Neural progenitor cell (in vitro differentiated cells): ENCODE measurements at places on chromosomes 6 and 20. TPM values are rescaled to one million over a fixed set of nuclear protein-coding genes. Genes with fewer than 3 reads are reported as not detected.

DNA sequence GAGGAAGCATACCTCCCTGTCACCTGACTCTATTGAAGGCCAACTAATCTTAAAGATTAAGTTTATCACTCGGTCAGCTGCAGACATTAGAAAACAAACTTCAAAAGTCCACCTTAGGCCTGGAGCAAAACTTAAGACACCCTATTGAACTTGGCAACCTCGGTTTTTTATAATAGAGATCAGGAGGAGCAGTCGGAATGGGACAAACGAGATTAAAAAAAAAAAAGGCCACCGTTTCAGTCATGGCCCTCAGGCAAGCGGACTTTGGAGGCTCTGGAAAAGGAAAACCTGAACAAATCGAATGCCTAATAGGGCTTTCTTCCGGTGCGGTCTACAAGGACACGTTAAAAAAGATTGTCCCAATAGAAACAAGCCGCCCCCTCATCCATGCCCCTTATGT lies 7.2 kb upstream of the PRR18 start:
- DNase-seq: no peak

The PTCRA gene
- not detected in 2 replicates for total RNA-seq

The PSORS1C1 gene
- not detected in 2 replicates for total RNA-seq

The HLA-G gene
- not detected in 2 replicates for total RNA-seq

DNA sequence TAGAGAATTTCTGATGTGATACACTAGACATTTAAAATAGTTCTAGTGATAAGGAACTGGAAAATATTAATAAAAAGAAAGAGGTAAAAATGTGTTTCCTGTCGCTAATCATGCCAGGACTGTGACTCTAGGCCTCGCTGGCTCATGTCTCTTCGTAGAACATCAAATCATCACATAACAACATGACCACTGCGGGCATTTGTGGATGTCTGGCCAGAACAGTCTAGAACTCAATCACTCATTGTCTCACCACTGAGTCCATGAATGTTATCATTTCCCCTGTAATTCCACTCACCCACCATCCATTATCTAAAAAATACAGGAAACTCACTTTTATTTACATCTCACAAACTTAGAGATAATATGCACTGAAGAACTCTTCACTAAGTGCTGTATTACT lies 3.4 kb downstream of the HMGN3 start:
- no peak for DNase-seq

DNA sequence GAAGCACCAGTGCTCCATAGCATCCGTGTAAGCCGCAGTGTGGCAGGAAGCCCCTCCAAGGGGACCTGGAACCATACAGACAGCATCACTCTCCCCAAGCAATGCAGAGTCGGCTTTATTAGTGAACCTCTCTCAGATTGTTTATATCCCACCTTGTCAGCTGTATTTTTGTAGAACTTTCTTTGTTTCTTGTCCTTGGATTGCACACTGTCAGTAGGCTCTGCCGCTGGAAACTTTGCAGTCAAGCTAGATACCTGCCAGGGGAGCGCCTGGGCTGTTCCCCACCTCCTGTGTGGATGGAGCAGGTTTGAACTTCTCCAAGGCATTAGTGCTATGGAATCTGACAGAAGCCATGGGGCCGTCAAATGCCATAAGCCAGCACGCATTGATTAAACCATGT lies 18.6 kb upstream of the CLDN20 start:
- no peak for DNase-seq

The PRDM1 gene
- total RNA-seq: 0.37 and 0.43 TPM in 2 replicates

The TTPAL gene
- 7.8 and 9.8 TPM in 2 replicates for total RNA-seq

The CD2AP gene
- total RNA-seq: 32.7 and 55.3 TPM in 2 replicates

DNA sequence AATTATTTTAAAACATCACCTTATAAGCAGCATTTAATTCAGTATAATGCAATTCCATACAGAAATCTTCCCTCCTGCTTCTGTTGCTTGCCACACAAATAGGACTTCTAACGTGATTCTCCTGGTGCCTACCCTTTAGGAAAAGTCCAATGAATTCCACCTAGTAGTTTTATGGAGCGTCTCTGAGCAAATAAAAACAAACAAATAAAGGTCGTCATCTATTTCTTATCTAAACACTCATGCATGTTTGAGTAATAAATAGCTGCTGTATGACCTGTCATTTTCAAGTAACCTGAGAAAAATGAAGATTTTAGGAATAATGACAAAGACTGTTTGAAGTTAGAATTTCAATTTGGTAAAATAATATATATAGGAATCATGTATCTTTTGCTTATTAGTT lies 102.7 kb downstream of the BMP5 start:
- no peak for DNase-seq

The SOX4 gene
- total RNA-seq: 147 and 161 TPM in 2 replicates

The SLC22A23 gene
- total RNA-seq: 0.99 and 3.3 TPM in 2 replicates

The SH3BGRL2 gene
- total RNA-seq: 30.7 and 47.0 TPM in 2 replicates

DNA sequence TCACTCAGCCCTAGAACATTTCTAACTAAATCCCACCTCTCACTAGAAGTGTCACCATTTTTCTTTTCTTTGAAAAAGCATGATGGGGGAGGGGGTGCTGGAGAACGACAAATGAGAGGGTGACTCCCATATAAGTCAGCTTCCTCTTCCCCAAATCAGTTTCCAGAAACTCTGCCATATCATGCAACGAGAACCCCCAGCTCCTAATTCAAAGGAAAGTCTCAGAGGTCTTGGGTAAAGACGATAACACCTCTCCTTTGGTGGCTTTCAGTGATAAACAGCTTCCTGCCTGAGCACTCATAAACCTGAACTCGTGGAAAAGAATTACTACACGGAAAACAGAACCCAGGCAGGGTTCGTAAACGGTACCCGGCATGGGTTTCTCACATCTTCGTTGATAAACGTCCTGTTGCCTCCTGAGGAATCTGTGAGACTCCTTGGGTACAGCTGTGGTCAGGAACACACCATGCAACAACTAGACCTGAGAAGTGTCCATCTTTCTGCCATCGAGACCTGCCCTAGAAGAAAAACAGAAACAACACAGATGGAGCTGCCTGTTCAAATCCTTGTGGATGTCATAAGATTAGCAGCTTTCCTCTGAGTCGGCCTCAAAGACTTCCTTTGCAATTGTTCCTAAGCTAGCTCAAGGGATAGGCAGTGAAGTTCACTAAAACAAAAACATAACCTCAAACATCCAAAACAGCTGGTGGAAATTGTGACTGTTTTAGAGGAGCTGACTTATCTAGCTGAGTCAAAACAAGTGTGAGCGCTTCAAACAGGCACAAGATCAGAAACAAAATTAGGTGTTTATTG lies 185.8 kb upstream of the PRDM1 start:
- DNase-seq: no peak

DNA sequence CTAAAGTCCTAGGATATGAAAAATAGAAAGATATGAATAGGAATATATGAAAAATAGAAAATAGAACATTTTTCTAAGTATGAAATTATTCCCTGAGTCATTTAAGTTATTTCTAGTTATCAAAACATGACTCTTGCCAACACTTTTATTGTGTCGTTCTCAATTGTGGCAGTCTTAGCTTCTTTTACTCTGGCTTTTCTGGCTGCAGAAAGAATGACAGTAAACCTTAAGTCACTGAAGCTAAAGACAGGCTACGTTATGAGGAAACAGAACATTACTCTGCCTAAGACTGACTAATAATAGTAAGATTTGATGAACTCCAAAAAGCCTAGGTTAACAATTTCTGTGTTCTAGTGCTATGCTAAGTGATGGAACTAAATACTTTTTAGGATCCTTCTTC lies 74.6 kb downstream of the AIG1 start:
- DNase-seq: no peak

GRCh38 chr20:43746344-43747137 lies 19.7 kb upstream of the GTSF1L start:
- DNase-seq: no peak

DNA sequence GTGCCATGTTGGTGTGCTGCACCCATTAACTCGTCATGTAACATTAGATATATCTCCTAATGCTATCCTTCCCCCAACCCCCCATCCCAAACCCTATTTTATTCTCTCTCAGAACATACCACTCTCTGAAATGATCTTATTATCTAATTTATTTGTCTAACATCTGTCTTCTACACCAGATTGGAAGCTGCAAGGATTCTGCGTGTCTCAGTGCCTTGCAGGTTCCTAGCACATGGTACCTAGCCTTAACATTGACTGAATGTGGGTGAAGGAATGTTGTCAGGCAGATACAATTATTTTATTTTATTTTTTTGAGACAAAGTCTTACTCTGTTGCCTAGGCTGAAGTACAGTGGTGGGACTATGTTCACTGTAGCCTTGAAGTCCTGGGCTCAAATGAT lies 124.9 kb downstream of the BCAS1 start:
- DNase-seq: no peak

- no peak for DNase-seq
Measured at GRCh38 chr6:37056439-37057127, 51.1 kb downstream of the FGD2 start.

The KCNK16 gene
- not detected in 2 replicates for total RNA-seq

The GTSF1L gene
- not detected in 2 replicates for total RNA-seq

GRCh38 chr6:83708970-83709747 lies at the start of gene SNAP91:
SNAP91 (minus strand) TSS chr6:83709101; CDS start chr6:83707927, 1,174 bp downstream.
- DNase-seq: peak; percentile 88
